ENCODE measurements at places on chromosomes 5 and 9.

DNA sequence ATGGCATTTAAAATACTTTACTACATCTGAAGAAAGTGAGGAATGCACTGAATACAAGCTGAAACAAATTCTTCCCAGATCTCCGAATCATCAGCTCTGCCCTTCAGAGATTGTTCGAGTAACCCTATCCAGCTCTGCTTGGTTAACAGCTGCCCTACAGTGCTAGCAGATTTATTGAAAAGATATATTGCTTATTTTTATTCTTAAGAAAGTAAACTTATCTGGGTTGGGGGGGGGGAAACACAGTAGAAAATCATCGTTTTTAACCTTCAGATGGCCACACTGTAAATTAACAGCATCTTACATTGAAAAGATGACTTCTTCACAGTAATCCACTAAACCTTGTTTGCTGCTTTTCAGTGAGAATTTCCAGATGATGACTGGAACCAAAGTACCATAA, 210.8 kb downstream of the NFIB start:
- no peak for DNase-seq

DNA sequence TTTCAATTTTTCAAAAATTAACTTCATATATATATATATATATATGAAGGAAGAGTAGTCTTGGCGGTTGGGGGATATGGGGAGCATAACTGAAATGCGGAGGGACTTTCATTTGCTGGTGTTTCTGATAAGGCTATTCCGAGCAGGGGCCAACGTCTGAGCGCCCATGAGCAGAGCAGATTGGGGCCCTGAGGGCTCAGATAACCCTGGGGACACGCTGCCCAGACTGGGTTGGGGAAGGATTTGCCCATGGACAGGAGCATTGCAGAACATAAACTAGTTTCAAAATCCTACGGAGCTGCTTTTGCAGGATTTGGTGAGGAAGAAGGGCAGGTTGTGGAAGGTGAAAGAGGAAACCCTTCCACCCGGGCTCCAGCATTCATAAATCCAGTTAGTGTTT, 240.2 kb downstream of the IRX1 start:
- DNase-seq = no peak

GRCh38 chr9:89375191-89375760, 57.0 kb downstream of the SECISBP2 start:
- no peak for DNase-seq

DNA sequence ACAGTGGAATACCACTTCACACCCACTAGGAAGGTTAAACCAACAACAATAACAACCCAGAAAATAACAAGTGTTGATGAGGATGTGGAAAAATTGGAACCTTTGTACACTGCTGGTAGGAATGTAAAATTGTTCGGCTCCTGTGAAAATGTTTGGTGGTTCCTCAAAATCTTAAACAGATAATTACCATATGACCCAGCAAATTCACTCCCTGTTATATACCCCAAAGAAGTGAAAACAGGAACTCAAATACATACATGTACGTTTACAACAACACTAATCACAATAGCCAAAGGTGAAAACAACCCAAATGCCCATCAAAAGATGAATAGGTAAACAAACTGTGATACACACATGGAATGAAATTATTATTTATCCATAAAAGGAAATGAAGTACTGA, 178.5 kb upstream of the PHYKPL start:
- DNase-seq = no peak

GRCh38 chr9:91978740-91979414, 28.8 kb upstream of the ROR2 start:
- DNase-seq = no peak

GRCh38 chr9:17600962-17601593, 22.2 kb downstream of the SH3GL2 start:
- DNase-seq = no peak

DNA sequence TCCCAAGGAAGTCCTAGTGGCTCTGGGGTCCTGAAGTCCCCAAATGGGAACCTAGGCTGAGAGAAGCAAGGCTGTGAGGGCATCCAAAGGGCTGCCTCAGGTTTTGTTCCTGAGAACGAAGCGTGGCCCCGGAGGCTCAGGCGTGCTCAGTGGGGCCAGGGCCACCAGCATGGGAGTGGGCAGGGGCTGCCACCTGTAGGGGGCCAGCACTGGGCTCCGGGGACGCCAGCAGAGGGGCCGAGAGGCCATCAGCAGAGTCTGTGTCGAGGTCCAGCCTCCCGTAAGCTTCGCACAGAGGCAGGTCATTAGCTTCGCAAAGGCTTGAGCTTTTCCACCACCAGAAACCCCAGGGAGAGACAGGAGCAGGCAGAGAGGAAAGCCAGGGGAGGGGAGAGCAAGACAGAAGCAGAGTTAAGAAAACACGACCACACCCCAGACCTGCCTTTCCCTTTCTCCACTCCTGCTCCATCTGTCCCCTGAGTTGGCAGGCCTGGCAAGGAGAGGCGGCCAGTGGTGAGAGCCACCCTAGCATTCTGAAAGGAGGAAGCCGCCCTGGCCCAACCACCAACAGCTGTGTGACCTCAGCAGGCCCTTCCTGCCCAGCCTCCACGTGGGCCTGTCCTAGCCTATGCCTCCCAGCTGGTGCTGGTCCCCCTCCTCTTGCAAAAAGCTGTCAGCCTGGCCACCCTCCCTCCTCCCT, 5.5 kb upstream of the SURF6 start:
- no peak for DNase-seq

DNA sequence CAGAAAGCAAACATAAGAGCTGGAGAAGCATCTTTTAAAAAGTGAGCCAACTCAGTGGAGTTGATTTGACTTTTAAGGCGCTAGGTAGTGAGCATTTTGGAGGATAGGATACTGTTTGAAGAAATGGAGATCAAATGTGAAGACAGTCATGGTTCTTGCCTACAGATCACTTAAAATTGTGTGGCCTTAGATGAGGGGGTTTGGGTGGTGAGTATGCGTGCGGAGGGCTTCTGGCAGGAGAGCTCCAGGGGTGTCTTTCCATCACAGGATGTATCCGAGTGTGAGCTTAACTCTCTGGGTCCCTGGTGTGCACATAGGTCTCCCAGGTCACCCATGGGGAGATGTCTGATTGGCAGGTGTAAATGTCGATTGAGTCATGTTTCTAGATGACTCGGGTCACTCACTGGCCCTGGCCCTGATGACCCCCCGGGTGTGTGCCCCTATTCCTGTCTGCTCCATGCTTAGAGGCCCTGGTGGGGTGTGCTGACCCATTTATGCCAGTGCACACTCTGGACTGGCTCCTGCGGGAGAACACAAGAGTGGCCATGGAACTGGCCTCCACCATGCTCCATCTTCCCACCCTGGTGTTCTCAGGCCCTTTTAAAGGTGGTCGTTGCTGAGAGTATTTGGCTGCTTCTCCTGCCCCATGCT, 274.4 kb downstream of the FSTL4 start:
- DNase-seq = no peak

GRCh38 chr9:4420351-4420750, 69.9 kb upstream of the SLC1A1 start:
- DNase-seq = no peak

DNA sequence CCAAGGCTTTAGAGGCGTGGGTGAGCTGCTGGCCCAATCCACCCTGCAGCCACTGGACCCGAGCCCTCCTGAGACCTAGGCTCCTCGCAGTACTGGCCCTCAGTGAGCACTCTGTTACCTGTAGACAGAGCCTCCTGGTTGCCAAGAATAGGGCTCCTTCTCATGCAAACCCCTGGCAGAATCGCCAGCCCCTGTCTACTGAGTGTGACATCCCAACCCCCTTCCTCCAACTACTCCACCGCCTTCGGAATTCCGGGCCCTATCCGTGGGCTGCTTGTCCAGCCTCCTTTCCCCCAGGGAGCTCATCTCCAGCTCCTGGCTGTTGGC, 23.8 kb upstream of the COL5A1 start:
- no peak for DNase-seq

GRCh38 chr5:102628441-102629175, 126.5 kb upstream of the PAM start:
- no peak for DNase-seq

- no peak for DNase-seq
Measured at GRCh38 chr9:137380606-137381005, 42.4 kb downstream of the EXD3 start.

DNA sequence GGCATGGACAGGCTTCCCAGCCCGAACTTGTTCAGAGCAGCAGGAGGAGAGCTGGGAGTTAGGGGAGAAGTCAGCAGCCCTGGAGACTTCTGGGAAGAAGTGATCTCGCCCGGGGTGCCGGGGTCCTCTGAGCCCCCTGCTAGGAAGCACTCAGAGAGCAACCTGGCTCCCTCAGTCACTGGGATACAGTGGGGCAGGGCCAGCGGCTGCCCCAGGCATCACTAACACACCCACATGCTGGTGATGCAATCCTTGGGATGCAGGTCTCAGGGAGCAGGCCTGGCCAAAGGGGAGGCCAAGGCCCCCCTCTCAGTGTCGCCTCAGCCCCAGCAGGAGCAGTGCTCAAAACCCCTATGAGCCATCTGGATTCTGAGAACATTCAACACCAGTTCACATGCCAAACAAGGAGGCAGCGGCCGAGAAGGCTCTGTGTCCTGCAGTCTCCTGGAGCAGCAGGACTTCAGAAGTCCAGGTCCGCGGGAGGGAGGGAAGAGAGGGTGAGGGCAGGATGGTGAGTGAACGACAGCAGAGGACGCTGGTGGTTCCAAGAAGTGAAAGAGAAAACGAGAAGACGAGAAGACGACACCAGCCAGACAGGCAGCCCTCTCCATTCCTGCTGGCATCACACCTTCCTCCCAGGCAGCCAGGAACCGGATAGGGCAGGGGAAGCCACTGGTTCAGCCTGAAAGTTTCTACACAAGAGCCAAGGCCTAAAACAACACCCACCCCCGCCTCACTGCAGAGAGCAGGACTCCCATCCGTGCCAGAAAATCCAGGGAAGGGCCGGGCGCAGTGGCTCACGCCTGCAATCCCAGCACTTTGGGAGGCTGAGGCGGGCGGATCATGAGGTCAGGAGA, 2.3 kb downstream of the PNPLA7 start:
- DNase-seq = no peak

DNA sequence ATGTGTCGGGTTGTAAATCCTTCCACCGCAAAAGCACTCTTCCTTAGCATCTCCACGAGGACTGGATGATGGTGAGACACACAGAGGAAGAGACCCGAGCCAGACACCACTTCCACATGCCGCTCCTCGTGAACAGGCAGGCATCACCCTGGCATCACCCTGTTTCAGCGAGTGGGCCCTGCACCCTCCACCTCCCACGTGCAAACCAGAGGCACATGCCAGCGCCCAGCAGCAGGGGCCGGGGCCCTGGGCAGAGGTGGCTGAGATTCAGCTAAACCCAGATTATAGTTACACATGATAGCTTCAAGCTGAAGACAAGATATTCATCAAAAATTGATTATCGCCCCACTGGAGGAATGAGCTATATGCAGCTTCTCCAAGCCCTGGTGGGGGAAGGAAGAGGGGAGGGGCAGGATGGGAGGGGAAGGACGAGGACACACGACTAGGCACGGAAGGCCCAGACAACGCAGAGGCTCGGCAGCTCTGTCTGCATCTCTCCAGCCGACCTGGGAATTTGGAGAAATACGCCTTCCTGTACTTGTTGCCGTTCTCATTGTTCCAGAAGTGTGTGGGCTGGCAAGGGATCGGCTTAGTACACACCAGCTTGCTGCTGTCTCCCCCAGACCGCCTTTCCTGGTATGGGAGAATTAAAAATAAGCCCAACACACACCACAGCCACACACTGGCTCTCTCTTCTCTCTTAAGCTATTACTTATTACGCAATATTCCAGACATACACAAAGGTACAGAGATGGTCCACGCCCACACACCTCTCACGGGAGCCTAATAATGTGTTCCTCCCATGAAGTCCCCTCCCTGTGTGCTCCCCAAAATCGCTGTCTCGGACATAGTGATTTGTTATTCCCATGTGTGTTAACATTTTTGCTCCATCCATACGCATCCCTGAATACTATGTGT, 50.4 kb upstream of the ZNF354A start:
- DNase-seq = no peak

GRCh38 chr5:65753189-65753588, 31.2 kb downstream of the NLN start:
- DNase-seq = no peak

- DNase-seq = no peak
Measured at GRCh38 chr5:91955610-91956009, 572.5 kb upstream of the ARRDC3 start.

DNA sequence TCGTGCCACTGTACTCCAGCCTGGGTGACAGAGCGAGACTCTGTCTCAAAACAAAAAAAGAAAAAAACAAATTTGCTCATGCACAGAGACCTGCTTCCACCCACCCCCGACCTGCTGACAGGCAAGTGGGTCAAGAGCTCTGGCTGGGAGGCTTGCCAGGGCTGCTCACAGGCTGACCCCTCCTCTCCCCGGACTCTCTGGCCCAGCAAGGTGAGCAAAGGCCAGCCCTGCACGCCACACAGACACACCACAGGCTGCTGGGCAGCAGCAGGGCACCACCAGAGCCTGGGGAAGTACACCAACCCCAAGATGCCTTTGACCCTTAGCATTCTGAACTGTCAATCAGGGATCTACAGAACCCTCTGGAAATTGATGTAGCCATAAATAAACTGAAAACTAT, 29.2 kb downstream of the NSUN2 start:
- no peak for DNase-seq

DNA sequence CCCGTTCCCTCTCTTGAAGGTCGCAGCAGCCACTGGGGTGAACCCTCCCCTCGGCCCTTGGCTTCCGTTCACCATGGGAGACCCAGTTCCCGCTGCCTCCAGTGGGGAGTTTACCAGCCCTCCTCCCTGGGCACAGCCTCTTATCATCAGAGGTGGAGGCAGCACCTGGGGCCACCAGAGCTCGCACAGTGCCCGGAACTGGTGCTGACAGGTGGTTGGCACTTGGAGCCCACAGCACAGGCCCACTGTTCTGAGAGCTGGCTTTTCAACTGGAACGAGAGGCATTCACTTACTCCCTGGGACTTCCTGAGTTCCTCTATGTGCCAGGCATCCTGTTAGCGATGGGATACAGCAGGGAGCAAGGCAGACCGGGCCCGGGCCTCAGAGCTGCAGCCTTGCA, 106.8 kb upstream of the FCN2 start:
- no peak for DNase-seq

GRCh38 chr9:129208207-129209032, 30.4 kb upstream of the IER5L start:
- peak; percentile 50 for DNase-seq

- no peak for DNase-seq
Measured at GRCh38 chr5:143924311-143924978, 112.5 kb downstream of the HMHB1 start.

- DNase-seq = no peak
Measured at GRCh38 chr9:121601194-121601593, 50.2 kb upstream of the DAB2IP start.

- DNase-seq = no peak
Measured at GRCh38 chr9:4559261-4560182, 69.3 kb downstream of the SLC1A1 start.

DNA sequence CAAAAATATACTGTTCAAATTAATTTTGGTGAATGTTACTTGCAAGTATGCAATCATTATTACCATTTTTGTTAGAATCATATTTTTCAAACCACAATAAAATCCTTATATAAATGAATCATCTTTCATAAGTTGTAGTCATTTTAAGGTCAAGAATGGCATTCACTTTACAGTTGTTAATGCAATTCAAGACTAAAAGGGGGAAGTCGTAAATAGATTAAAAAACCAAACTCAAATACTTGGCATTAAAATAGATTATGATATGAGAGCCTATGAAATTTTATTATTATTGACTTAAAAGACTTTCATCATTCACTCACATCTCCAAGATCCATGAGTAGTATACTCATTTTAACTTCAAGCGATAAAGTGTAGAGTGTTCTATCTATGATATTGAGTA, 11.6 kb downstream of the CDH9 start:
- DNase-seq = no peak

- no peak for DNase-seq
Measured at GRCh38 chr9:83554278-83554677, 16.1 kb upstream of the FRMD3 start.

All from stimulated activated CD8-positive, alpha-beta memory T cell treated with anti-CD3 and anti-CD28 coated beads, Interleukin-4, amount 100 ng/mL, for 4 hours (primary cell).